Activated CD4-positive, alpha-beta T cell treated with anti-CD3 and anti-CD28 coated beads for 1 hour (primary cell): ENCODE measurements at places on chromosomes 13 and 19.

DNA sequence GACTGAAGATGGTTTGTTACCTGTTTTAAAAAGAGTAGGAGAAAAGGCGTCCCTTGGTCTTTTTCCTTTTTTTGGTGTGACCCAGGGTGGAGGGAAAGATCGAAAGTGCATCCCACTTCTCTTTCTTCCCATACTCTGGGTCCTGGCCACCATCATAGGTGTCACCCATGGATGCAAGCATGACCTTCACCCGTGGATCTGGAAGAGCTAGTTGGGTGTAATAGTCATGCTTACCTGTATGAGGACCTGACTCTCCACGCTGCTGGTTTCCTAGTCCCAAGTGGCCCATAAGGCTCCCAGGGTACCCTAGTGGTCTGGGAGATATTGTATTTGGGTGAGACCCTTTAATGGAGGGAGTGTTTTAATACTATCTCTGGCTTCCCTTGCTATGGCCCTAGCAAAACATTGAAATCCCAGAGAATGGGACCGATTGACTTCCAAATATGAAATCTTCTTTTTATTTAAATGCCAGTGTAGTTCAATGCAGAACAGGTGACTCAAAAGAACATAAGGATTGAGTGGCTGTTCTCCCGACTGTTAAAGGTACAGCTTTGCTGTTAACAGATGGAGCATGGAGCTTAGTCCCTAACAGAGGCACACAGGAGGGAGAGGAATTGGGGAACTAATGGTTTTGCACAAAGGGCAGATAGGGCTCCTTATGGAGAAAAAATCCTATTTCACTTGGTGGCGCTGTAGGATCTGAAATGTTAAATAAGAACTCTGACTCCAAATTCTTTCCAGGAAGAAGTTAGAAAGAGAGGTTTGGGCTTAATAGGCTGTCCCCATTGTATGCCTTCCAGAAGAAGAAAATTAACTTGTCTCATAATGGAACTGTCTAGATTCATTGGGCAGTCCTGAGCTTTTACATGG lies 7.0 kb upstream of the ZNF550 start:
- DNase-seq = no peak

- DNase-seq = no peak
Observed at GRCh38 chr13:48576448-48577010, 43.6 kb upstream of the RCBTB2 start.

DNA sequence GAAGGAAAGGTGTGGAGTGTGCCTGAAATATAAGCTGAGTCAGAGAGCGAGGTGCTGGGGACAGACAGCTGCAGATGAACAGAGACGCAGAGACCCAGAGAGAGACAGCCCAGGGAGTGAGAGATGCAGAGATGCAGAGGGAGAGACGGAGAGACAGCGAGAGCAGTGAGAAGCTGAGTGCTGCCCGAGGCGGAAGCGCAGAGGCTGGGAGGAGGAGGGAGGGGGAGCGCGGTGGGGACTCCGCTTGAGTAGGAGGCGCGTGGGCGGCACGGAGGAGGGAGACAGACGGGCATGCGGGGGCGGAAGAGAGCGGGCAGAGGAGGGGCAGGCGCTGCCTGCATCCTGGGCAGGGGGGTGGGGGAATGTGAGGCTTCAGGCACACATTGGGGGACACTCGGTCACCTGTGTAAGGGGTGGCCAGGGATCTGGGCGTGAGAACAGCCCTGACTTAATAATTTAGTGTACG lies 25.7 kb downstream of the SLC8A2 start:
- DNase-seq = peak; percentile 80

- DNase-seq = no peak
Observed at GRCh38 chr13:95636853-95637252, 7.7 kb downstream of the DZIP1 start.

- DNase-seq = no peak
Observed at GRCh38 chr13:110536006-110536693, 25.4 kb downstream of the RAB20 start.

- DNase-seq = no peak
Observed at GRCh38 chr19:38503077-38503410, 69.6 kb downstream of the RYR1 start.

- DNase-seq = no peak
Observed at GRCh38 chr13:71879129-71879535, 12.1 kb upstream of the DACH1 start.

- no peak for DNase-seq
Observed at GRCh38 chr13:50709058-50709457, 134.4 kb downstream of the DLEU7 start.

GRCh38 chr13:35768073-35768472 lies 291.6 kb upstream of the MAB21L1 start:
- DNase-seq = no peak

- no peak for DNase-seq
Observed at GRCh38 chr19:50465986-50466705, 10.2 kb upstream of the EMC10 start.

GRCh38 chr13:63516124-63516523 lies 2100.5 kb upstream of the PCDH20 start:
- no peak for DNase-seq

GRCh38 chr13:27012482-27013197 lies 159.0 kb downstream of the USP12 start:
- DNase-seq = no peak

- DNase-seq = peak; percentile 68
Observed at GRCh38 chr19:40612831-40613689, 11.9 kb downstream of the LTBP4 start.

DNA sequence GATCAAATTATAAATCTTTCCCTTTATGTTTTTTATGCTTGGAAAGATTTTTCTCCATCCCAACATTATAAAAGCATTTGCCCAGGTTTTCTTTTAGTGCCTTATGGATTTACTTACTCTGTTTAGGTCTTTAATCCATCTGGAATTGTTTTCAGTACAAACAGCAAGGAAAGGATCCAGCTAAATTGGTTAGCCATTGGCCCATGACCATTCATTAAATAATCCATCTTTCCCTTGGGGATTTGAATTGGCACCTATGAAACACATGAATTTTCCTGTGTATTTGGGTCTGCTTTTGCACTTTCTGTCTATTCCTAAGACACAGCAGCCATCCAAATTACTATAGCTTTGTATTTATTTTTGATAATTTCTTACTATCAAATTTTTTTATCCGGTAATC lies 28.8 kb upstream of the SHKBP1 start:
- no peak for DNase-seq

DNA sequence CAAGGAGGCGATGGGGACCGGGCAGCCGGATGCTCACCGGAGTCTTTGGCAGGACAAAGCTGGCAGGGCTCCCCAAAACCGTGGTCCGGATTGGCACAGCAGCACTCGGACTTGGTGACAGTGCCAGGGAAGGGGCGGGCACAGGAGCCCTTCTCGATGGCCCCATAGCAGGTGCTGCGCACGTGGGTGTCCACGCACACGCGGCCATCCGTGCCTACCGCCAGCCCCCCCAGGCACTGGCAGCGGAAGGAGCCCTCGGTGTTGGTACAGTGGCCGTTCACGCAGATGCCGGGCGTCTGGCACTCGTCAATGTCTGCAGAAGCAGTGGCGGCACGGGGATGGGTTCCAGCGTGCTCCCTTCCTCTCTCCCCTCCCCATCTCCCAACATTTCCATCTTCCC lies 17.9 kb downstream of the FBN3 start:
- DNase-seq = no peak
